Activated CD4-positive, alpha-beta memory T cell treated with anti-CD3 and anti-CD28 coated beads for 36 hours (primary cell): ENCODE measurements at places on chromosomes 11 and 22. TPM values are rescaled to one million over a fixed set of nuclear protein-coding genes. Genes with fewer than 3 reads are reported as not detected.

The FADS3 gene
- total RNA-seq = 12.1 TPM

The ART1 gene
- not detected for total RNA-seq

The SERHL2 gene
- 1.2 TPM for total RNA-seq

The NCAM1 gene
- total RNA-seq = not detected

The DBX1 gene
- total RNA-seq = not detected

DNA sequence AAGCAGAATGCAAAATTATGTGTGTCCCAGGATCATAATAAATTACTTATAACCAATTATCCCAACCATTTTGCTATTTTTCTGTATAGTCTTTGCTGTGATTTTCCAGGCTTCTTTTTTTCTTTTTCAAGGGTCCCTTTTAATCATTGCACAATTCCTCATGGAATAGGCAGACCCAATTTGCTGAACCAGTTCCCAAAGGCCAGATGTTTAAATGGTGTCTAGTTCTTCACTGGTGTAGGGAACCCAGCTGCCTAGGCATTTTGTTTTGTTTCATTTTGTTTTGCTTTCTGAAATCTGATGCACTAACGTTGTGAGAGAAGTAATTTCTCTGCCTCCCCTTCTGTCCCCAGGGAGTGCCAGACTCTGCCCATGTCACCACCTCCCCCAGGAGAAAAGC lies 60.4 kb downstream of the CHST1 start:
- no peak for DNase-seq

- DNase-seq = peak; percentile 52
Measured at GRCh38 chr11:64916040-64916774, 802 bp downstream of the ATG2A start.

- peak; percentile 42 for DNase-seq
Measured at GRCh38 chr11:18768472-18768901, 23.1 kb downstream of the PTPN5 start.

DNA sequence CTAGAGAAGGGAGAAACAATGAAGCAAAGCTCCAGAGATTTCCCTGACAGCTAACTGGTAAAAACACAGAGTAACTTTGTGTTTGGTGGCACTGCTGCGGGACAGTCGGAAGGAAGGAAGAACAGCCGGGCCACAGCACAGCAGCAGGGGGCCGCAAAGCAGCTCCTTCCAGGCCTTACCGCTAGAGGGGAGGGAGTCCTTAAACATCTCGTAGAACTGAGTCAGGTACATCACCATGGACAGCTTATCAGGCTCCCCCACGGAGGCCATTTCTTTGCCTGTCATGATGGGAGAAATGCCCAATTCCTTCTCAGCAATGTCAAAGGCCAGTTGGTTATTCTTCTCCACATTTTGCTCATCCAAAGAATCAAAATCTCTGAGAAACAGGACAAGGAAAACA lies 114.6 kb upstream of the BID start:
- DNase-seq = no peak

DNA sequence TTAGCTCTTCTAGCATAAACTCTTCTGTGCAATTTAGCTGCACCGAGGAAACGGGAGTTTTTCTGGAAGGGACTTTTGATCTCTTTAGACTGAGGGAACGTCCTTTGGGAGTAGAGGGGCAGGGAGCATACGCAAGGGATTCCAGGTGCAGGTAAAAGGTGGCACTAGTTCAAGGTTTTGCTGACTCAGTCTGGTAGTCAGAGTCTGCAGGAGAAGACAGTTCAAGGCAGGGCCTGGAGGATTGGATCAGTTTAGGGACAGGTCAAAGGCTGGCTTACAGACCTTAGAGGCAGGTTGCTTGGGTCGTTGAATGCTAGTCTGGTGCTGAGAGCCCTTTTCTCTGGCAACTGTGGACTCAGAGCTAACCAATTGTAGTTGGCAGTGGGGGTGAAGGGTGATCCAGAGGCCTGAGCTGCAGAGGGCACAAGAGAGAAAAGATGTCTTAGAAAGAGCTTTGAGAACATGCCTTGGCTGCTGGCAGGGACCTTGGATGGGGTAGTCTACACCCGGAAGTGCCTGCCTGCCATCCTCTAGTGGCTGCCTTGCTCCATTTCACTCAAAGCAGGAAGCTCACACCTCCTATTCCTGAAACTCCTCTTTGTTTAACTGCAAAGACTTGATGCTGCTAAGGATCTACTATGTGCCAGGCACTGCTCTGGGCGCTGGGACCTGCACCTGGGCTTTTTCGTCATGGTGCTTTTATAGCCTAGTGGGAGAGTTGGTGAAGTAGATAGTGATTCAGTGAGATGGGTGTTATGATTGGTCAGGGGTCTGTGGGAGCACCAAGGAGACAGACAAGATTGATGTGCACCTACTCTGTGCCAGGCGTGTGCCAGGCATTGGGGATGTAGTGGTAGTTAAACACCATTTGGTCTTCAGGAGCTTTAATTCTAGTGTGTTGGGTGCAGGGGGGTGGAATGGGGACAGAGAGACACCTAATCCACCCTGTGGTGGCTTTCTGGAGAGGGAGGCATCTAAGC lies 17.1 kb downstream of the MIAT start:
- DNase-seq = peak; percentile 54
